Large intestine (tissue), 12 donors: ENCODE measurements at places on chromosomes 4 and X. TPM values are rescaled to one million over a fixed set of nuclear protein-coding genes. Genes with fewer than 3 reads are reported as not detected.

Gene IQSEC2
- polyA plus RNA-seq = 19.3 TPM

Gene DMRTC1
- polyA plus RNA-seq = not detected

- DNase-seq = peak; percentile 25
Observed at GRCh38 chrX:30957753-30958152, 68.7 kb upstream of the TAB3 start.

DNA sequence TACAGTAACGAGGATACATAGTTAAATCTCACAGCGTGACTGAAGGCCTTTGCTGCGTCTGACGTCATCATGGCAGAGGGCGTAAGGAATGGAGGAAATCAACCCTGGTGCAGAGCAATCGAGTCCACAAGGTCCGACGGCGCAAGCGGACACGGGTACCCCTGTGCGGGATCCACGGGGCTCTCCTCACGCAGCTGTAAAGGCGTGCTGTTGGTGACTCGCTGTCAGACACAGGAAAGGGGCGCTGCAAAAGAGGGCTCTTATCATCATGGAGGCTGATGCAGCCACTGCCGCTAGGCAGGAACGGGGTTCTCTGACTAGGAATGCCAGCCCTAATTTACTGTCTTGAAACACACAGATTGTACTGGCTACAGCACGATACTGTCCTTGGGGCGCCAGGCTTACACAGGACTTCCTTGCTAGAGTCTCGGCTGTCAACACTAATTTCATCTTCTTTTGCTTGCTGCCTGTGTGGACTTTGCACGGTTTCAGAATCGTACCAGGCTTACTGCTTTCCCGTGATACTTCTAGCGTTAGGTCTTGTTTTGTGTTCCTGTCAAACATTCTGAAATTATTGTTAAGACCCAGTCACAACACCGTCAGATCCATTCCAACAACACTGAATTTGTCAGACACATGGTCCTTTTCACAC lies 13.6 kb downstream of the RNF212 start:
- DNase-seq = peak; percentile 87

DNA sequence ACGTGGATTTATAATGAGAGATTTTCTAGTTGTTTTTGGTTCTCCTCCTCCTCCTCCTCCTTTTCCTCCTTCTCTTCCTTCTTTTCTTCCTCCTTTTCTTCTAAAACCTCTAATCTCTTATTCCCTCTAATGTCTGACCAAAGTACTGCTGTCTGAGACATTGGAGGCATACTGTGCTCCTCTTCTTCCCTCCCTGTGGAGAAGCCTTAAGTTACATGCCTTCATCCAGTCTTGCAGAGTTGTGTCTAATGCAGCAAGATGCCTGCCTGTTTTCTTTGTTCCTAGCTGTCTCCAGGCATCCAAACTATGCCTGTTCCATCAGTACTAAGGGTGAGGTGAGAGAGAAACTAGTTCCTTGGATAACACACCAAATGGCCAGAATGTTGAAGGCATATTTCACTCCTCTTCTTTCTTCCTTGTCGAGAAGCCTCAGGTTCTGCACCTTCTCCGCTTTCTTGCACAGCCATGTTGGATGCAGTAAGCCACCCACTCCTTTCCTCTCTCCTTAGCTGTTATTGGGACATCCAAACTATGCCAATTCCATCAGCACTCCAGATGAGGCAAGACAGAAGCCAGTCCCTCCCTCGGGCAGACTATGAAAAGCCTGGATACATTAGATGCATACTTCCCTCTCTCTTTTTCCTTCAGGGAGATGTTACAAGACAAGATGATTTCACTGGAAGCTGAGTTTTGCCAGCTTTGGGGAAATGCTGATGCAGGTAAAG lies 285.7 kb upstream of the TRAM1L1 start:
- DNase-seq = no peak
